ENCODE measurements at places on chromosomes 3 and 15. TPM values are rescaled to one million over a fixed set of nuclear protein-coding genes. Genes with fewer than 3 reads are reported as not detected.

The ZBTB20 gene
- total RNA-seq: 96.9 TPM

The GOLGA6L4 gene
- 0.12 TPM for total RNA-seq

The STX19 gene
- not detected for total RNA-seq

The CCK gene
- not detected for total RNA-seq

The EPHB3 gene
- 2.5 TPM for total RNA-seq

GRCh38 chr3:64895991-64896895, 208.4 kb upstream of the ADAMTS9 start:
- DNase-seq: no peak

DNA sequence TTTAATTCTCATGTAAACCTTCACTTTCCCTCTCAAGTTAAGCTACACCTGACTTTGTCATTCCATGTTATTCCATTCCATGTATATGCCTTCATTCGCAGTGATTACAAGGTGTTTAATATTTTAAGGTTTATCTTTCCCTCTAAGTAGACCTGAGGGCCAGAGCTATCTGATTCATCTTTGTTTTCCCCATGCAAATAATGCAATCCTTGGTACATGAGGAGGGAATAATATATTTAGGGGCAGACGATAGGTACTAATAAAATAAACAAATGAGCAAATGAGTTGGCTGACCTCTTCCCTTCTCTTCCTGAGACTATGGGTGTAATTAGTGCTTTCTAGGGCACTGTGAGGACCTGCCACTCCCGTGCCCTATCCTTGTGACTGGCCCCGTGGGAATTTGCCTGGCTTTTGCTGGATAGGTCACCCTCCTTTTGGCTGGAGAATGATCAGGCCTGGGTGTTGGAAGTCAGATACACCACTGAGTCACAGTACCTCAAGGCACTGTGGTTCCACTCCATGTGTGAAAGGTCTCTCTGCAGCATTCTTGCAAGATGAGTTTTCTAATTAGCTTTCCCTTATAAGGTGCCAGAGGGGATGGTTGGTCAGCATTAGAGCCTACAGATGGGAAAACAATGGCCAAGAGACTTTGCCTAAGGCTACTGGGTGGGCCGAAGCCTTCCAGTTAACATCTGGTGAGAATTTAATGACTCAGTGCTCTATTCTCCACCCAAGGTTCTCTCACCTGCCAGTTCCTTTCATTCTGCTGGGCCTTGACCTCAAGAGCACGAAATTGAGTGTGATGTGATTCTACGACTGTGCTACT, 183.2 kb downstream of the P3H2 start:
- DNase-seq: no peak

DNA sequence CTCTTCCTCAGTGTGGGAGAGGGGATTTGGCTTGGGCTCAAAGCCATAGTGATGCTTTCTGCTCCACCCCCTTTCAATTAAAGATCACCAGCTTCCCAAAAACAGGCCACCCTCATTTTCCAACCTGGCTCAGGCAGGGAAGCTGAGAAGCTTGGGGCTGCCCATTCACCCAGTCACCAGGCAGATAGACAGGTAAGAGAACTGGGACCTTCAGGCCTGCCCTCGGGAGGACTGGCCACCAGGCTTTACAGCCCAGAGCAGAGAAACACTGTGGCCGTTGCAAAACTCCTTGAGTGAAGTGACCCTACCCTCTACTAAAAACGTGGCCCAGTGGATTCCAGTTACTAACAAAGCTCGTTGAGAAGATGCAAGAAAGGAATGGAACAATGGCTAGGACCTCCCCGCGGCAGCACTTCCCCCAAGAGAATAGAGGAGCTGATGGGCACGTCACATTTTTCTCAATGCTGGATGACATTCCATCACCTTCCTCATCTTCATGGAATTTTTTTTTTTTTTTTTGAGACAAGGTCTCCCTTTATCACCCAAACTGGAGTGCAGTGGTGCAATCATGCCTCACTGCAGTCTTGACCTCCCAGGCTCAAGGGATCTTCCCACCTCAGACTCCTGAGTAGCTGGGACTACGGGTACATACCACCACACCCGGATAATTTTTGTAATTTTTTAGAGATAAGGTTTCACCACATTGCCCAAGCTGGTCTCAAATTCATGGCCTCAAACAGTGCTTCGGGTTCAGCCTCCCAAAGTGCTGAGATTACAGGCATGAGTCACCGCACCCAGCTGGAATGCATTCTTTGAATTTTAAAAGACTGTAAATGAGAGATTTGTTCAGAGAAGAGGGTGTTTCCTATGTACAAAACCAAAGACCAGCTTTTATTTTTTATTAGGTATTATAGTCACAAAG, 37.9 kb downstream of the LIPC start:
- no peak for DNase-seq

DNA sequence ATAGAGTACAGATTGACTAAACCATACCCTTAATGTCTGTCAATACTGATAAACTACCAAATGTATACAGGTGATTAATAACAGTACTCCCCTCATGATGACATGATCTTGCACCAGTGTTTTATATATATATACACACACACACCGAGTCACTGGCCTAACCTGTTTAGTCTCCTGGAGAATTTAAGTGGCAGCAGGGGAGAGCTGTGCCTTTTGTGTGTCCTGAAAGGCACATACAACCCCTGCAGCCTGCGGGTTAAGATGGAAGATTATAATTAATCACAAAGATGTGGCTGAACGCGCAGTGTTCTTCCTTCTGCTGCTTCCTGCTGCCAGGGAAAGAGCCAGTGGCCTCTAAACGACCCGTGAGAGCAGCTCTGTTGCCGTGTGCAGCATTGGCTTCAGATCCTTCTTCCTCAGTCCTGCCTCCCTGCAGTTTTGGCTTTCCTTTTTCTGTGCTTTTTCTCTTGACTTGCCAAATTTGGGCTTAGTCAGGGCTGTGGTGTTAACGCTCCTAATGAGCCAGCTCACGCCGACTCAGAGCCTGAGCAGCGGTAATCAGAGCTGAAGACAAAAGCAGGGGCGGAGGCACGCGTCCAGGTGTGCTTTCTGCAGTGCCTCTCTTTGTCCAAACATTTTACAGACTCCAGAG, 42.5 kb upstream of the UBE3A start:
- DNase-seq: no peak

DNA sequence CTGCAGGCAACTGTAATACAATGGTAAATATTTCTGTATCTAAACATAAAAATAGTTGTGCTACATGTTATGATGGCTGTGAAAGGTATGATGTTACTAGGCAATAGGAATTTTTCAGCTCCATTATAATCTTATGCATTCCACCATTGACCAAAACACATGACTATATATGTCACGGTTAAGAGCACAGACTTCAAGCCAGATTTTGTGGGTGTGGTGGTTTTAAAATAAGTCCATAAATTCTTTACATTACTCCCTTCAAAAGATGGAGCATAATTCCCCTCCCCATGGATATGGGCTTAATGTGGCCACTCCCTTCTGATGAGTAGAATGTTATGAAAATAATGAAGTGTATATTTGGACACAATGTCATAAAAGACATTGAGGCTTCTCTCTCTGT, 88.4 kb upstream of the TBC1D5 start:
- no peak for DNase-seq

DNA sequence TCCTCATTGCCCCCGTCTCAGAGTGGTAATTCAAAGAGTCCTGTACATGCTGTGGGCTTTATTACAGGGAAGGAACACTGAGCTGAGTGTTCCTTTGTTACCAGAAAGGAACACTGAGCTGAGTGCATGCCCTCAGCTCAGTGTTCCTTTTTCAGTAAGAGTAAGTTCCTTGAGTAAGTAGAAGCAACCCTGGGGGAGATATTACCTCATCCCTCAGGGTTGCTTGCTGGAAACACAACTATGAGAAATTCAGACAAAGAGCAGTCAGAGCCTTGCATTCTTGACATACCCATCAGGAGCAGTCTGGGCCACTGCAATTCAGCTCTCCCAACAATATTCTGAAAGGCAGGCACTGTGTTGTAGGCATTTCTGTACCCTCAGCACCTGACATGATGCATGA, 17.0 kb downstream of the CHRM5 start:
- no peak for DNase-seq

DNA sequence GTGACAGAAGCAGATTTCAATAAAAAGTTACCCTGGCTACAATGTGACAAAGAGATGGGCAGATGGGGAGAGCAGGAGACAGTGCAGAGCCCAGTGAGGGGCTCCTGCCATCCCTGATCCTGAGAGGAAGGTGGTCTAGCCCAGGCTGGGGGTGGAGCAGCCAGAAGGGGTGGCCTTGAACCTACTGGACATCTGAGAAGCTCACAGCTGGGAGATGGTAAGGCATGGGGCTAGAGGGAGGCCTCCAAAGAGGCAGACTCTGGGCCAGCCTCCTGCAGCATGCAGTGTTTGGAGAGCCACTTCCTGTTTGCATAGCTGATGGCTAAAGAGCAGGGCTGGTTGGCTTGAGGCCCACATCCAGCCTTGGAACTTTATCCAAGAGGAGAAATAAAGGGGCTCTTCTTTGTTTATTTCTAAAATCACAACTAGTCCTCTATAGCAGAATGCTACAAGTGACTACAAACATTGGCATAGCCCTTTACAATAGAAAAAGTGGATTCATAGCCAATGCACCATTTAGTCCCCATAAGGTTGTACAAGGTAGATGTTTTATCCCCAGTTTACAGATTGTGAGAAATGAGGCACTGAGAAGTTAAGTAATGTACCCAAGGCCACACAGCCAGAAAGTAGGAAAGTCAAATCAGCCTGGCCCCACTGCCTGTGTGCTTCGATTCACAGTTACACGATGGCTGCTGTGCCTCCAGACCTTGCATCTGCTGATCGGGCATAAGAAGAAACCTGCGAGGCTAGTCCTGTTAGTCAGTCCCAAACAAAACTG, 4.6 kb downstream of the EFCC1 start:
- no peak for DNase-seq

GRCh38 chr3:49792371-49793150, 6.2 kb upstream of the IP6K1 start:
- DNase-seq: no peak

DNA sequence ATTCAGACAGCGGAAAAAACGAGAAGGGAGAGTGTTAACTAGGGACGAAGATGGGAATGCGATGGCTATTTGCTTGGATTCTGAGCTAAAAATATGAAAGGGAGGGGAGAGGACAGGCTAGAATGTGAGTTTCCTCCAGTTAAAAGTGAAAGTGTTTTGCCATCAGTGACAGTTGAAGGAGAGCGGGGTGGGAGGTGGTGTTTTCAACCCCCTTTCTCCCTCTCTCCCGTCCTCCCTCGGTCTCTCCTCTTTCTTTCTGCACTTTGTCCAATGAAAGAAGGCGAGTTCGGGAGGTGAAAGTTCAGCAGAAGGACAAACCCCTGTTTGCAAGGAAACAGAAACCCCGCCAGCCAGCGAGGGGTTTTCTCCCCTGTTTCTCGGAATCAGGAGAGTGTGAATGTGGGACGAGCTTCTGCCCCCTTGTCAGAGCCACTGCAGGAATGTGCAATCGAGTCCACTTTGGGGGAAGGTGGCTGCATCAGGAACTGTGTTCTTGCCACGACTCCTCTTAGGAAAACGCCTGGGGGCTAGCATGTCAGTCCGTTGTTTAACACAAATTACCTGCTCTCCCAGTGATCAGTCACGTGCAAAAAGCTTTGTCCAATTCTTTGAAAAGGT, 975 bp upstream of the FOXP1 start:
- DNase-seq: peak; percentile 34

- DNase-seq: no peak
These were observed 5.1 kb downstream of the PPP1R2 start for GRCh38 chr3:195537995-195538394.

DNA sequence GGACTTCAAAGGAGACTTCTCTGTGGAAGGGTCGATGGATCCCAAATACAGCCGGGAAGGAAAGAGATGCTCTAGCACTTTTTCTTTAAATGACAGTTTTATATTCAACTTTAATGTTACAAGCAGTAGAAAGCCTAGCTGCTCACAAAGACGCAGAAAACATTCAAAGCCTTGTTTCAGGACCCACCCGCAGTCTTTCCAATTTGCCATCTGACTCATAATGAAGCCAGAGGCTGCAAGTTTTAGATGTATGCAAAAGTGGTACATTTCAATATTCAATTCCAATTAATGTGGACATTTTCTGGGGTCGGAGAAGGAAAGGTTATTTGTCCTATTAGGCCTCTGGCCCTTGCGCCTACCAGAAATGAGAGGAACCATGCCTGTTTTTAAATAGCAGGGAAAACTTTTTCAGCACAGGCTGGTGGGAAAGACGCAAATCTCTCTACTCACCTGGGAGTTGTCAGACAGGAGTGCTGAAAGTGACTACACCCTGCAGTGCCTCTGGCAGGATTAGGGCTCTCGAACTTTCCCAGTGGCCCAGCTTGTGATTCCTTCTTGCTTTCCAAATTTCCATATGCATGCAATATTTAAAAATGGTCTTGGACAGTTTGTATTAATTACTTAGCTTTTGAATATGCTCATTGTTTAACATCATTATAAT, 117.4 kb upstream of the MBNL1 start:
- no peak for DNase-seq

GRCh38 chr15:45169608-45170480, 17.9 kb downstream of the SHF start:
- DNase-seq: no peak

DNA sequence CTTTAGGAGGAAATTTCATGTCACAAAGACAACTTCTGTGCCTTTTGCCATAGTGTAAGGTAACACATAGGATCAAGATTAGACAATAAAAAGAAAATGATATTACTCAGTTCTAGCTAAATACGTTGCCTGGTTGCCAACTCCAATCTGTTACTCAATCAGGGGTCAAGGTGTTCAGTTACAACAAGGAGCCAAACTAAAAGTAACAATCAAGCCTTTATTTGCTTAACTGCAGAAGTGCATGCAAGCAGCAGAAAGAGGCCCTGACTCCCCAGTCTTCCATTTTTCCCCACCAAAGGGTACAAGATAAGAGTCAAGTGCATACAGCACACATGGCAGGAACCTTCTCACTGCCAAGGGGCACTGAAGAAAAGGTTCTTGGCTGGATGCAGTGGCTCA, 28.3 kb upstream of the PPP4R2 start:
- no peak for DNase-seq

- DNase-seq: no peak
These were observed 29.7 kb downstream of the ZBBX start for GRCh38 chr3:167350245-167350862.

- DNase-seq: no peak
These were observed 9.6 kb downstream of the PLA2G4F start for GRCh38 chr15:42146551-42147430.

GRCh38 chr3:160556141-160556540, 9.2 kb downstream of the KPNA4 start:
- no peak for DNase-seq

DNA sequence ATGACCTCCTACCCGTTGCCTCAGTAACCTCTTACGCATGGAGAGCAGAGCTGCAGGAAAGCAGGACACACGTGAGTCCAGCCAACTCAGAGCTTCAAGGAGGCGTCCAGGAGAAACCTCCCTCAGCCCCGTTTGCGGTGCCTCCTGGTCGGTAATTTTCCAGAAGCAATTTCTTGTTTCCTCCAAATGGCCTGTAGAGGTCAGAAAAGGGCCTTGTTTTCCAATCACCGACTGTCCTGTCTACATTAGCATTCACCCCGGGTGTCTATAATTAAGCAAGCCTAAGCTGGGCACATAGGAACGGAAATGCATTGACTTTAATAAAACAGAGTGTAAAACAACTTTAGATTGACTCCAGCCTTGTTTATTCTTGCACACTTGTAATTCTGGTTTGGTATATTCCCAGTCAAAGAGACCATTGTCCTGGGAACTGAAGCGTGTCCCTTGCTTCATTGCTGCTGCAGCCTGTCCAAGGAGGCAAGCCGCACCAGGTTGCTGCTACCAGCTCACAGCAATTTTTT, 836.2 kb downstream of the AGBL1 start:
- peak; percentile 33 for DNase-seq
